ENCODE measurements at places on chromosomes 12 and 14.

DNA sequence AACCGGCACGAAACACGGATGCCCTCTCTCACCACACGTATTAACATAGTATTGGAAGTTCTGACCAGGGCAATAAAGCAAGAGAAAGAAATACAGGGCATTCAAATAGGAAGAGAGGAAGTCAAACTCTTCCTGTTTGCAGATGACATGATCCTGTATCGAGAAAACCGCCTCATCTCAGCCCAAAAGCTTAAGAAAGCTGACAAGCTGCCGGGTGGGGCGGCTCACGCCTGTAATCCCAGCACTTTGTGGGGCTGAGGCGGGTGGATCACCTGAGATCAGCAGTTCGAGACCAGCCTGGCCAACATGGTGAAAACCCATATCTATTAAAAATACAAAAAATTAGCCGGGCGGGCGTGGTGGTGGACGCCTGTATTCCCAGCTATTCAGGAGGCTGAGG is 17.7 kb downstream of the OR6S1 start:
- no peak for DNase-seq

- no peak for DNase-seq
Observed at GRCh38 chr12:49863946-49864797, 21.3 kb upstream of the BCDIN3D start.

GRCh38 chr12:54352022-54352531 is 12.2 kb downstream of the GPR84 start:
- DNase-seq: peak; percentile 27

DNA sequence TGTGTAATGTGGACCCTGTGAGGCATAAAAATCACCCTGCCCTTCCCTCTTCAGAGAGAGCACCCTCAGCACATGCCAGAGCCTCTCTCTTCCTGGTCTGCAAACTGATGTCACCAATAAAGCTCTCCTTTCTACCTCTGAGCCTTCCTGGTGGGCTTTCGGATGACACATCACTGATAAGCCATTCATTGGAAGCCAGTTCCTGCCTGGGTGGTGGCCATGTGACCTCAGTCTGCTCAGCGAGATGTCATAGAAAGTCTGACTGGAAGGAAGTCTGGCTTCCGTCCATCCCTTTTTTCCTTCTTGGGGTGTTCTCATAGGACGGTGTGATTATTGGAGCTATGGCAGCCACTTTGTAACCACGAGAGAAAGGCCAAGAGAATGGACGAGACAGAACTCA is 95.7 kb downstream of the PIWIL1 start:
- no peak for DNase-seq

- no peak for DNase-seq
Observed at GRCh38 chr12:12990700-12991468, 9.2 kb downstream of the HEBP1 start.

DNA sequence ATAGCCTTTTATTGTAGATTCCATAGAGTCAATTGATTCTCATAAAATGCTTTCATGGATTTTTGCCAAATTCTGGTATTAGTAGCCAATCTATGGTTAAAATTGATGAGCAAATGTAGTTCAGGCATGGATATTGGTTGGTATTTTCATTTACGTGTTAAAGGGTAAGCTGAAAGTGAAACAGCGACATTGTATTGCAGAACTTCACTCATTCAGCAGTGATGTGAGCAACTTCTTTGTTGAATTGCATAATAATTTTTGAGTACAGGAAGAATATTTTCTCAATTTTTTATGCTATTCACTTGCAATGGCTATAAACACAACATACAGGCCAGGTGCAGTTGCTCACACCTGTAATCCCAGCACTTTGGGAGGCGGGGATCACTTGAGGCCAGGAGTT is 24.2 kb upstream of the FAM222A start:
- DNase-seq: no peak

- DNase-seq: no peak
Observed at GRCh38 chr12:67854351-67854750, 134.9 kb upstream of the IFNG-AS1 start.

DNA sequence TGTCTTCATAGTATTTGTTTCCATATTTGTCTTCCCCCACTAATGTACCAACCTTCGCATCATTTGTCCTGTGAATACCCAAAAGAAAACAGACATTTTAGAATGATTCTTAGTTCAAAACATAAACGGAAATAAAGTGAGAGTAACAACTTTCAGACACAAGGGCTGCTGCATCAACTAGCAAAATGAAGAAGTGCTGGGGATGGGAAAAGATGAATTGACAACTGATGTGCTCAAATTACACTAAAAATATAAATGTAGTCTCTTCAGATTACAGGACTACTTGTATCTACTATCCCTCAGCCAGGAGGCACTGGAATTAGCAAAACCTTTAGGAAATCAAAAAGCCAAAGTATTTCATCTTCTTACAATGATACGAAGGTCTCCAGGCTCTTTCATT is 743 bp downstream of the NDUFA12 start:
- DNase-seq: no peak

DNA sequence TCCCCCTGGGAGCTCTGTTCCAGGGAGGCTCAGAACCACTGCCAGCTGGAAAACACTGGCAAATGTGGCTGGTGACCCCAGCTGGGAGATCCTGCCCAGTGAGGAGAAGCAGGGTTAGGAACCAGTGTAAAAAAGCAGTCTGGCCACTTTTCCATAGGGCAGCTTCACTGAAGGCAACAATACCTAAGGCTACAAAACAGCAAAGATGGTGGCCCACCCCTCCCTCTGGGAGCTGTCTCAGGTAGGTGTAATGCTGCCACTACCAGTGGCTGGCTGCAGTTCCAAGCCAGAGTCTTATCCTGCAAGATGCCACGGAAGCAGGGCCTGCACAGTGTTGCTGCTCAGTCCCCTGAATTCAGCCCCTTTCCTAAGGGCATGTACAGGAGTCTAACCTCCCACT is 50.6 kb upstream of the ANO6 start:
- DNase-seq: no peak

DNA sequence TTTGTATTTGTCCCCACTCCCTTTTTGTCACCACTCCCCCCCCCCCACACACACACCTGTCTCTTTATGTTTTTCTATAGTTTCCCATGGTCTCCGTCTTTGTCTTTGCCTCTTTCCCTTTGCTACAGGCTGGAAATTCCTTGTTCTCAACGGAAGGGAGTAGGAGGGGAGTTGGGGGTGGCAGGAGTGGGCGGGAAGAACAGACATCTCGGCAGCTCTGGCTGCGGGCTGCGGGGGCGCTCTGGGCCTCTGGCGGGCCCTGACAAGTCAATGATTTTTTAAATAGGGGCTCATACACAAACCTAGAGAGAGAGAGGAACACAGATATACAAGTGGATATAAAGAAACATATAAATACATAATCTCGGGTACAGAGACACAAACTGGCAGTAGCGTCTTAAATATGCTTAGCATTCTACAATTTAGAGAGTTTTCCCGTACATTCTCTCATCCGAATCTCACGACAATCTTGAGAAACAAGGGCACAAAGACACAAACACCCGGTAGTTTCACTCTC is 2.4 kb upstream of the NAB2 start:
- DNase-seq: peak; percentile 39

- DNase-seq: no peak
Observed at GRCh38 chr14:64736271-64737169, 32.3 kb downstream of the PLEKHG3 start.

DNA sequence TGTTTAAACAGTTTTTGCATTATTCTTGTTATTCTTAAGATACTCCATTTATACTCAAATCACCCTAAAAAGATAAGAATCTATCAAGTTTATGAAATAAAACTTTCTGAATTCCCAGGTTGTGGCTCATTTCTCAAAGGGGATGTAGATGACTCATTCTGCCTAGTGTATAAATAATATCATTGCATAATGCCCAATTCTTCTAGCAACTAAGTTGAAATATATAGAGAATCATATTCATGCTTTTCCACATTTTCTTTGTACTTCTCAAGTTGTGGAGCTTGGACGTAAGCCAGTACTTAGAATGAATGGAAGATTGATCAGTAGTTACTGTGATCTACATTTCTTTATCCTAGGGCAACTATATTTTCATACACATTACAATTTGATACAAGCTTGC is 201.1 kb downstream of the PPFIA2 start:
- no peak for DNase-seq

- DNase-seq: no peak
Observed at GRCh38 chr12:24223926-24224325, 274.5 kb upstream of the SOX5 start.

- DNase-seq: no peak
Observed at GRCh38 chr12:95460105-95460504, 13.8 kb upstream of the METAP2 start.

- no peak for DNase-seq
Observed at GRCh38 chr12:92331383-92331782, 185.7 kb upstream of the BTG1 start.

- no peak for DNase-seq
Observed at GRCh38 chr12:120879102-120879501, 25.1 kb downstream of the SPPL3 start.

DNA sequence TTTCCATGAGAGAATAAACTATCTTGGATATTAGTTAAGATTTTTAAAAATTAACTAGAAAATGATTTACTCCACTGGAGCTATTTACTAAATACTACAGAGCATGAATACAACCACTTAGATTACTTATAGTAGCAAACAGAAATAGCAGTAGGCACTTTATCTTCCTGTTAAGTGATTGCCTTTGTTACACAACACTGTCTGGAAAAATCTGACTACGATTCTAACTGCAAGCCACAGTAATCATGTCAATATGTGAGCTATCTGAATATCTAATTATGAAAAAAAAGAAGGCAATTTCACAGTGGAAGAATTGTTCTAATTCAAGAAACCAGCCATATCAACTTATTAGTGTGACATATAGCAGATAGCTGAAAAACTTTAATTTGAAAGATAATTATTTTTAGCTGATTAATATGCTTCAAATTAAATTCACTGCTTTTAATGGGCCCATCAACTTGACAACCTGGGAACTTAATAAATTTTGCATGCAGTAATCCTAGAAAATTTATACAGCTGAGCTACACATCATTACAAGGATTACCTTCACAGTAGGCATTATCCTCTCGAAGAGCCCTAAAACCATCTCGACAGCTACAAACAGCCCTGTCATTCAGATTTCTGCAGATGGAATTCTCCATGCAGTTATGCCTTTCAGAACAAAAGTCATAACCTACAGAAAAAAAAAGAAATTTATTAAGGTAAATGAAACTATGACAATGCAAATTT is 172.8 kb downstream of the NELL2 start:
- no peak for DNase-seq

- DNase-seq: no peak
Observed at GRCh38 chr14:22484632-22485031, 104.4 kb downstream of the DAD1 start.

- DNase-seq: no peak
Observed at GRCh38 chr14:100899884-100900771, 3.4 kb downstream of the RTL1 start.

DNA sequence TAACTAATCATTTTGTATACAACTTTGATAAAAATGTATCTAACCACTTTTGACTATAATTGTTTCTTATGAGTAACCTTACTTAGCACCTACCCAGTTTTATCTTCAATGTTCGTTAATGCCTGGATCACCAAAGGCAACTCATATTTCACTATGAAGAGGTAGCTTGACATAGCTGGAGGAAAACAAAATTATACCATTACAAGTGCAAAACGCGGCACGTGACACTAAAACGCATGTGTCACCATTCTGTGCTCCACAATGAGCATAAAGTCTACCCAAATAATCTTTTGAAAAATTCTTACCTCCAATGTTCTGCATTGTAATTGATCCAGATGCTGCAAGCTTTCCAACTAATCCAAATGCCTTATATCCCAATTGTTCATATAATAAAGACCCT is 5.8 kb downstream of the SLC38A2 start:
- DNase-seq: no peak

DNA sequence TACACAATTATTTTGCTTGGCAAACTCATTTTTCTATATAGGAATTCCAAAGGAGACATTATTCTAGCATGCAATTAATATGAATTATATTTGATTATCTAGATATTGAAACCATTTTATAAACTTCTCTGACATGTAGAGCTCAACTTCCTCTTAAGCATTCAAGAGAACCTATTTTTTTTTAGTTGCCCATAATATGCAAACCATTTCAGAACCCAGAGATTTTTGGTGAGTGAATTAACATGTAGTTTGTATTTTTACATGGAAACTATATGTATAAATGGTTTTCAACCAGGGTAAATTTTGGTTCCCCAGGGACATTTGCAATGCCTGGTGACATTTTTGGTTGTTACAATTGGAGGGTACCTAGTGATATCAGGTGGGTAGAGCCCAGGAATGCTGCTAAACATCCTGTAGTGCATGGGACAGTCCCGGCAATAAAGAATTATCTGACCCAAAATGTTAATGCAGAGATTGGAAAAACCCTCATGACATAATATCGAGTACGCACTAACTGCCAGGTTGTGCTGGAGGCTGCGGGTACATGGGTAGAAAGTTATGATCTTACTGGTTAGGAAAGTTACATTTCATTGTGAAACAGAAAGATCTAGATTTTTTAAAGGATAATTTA is 338.9 kb upstream of the GARIN2 start:
- DNase-seq: no peak

GRCh38 chr12:14185427-14186192 is 179.9 kb upstream of the ATF7IP start:
- no peak for DNase-seq

GRCh38 chr14:45610318-45610717 is 357.3 kb upstream of the MIS18BP1 start:
- DNase-seq: no peak

DNA sequence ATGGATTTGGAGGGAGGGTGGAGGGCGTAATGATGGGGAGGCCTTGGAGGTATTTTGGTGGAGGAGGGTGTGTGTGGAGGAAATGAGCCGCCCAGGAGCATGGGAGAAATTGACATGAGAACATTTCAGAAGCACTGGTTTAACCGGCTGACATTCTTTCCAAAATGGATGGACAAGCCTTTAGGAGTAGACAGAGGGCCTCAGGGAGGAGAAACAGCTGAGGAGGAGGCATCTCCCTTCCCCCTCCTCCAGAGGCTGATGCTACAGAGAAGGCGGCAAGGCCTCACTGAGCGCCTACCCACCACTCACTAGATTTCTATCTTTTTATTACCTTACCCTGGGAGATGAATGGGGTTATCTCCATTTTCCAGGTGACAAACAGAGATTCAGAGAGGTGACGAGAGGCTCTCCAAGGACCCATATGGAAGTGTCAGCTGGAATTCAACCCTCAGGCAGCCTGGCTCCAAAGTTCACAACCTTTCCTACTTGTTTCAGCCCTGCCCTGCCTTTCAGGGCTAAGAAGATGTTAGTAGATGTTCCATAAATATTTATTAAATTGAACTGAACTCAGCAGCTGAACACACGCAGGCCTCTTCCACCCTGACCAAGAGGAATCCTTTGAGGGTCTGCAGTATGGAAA is 289.6 kb downstream of the ZFP36L1 start:
- DNase-seq: no peak

- no peak for DNase-seq
Observed at GRCh38 chr12:49794811-49795653, 33.2 kb downstream of the NCKAP5L start.

- no peak for DNase-seq
Observed at GRCh38 chr12:1777798-1778197, 42.6 kb upstream of the LRTM2 start.
